Anterior cingulate cortex (tissue), 58 donors: ENCODE measurements at places on chromosomes 7 and 10.

- no peak for DNase-seq
These were observed 5.8 kb downstream of the ZSCAN25 start for GRCh38 chr7:99622596-99622995.

- DNase-seq: no peak
These were observed 218.5 kb downstream of the DNAJB6 start for GRCh38 chr7:157555313-157555712.

DNA sequence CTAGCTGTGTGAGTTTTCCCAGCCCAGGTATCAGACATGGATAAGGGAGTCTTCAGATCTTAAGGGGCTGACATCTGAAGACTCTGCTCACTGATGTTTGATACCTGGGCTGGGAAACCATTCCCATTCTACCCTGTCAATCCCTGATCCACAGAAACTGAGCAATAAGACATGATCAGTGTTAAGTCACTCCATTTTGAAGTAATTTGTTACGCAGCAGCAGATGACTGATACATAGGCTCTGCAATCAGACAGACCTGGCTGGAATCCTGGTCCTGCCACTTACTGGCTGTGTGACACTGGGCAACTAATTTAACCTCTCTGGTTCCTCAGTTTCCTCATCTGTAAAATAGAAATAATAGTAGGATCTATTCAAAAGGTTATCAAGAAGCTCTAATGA is 6.6 kb downstream of the DCLRE1C start:
- DNase-seq: no peak

DNA sequence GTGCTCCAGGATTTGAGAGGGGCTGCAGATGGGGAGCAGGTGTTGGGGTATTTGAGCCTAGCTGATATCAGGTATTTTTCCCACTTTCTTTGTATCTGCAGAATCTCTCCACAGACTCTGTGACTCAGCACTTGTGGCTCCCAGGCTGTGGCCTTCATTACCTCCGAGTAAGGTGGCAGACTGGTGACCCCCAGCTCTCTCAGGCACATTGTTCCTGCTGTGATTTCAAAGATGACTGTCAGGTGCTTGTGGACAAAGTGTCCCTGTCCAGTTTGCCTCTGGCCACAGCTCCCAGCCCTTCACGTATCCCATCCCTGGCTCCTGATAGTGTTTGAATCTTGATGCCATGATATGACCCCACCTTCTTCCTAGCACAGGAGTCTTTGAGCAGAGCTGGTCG is 396.8 kb upstream of the PODXL start:
- DNase-seq: no peak

GRCh38 chr7:34069676-34070075 is 164.3 kb downstream of the BMPER start:
- no peak for DNase-seq

GRCh38 chr7:105429746-105430612 is 41.3 kb upstream of the SRPK2 start:
- no peak for DNase-seq
